ENCODE measurements at places on chromosomes 5 and 9.

DNA sequence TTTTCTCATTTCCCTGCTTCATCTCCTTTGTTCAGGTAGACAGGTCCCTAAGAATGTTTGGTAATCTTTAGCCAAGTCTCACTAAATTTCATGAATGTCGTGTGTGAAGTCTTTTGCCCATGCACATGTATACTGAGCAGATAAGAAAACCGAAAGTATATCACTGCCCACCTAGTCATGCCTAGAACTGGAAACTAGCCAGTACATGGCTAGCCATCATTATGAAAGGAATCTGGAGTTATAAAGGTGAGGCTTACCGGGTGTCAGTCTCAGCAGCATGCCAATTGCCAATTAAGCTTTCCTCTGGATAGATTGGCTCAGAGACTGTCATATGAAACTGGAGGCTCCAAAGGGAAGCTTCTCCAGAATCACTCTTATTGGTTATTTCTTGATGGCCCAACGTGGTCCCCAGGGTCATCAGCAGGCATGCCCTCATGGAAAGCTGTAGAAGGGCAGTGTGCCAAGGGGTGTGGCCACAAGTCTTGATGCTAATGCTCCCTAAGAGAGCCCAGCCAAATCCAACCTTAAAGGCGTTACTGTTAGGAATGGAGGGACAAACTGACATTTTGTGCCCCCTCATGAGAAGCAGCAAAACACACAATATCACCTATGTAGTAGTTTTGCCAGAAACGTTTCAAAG is 307.3 kb upstream of the PIK3R1 start:
- DNase-seq, result no peak

- DNase-seq, result no peak
These were observed 159.1 kb downstream of the LURAP1L start for GRCh38 chr9:12933957-12934356.

DNA sequence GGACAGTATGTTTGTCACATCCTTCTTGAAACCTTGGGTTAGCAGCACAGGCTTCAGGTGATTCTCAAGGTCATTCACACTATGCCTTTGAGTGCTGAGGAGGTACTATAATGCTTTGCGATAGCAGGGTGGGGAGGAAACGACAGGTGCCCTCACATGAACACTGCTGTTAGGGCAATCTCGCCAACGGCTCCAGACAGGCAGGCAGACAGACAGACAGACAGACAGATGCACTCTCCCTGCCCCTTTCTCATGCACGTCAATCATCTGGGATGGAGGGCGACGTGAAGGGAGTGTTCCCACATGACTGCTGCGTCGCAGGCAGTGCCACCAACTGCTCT is 82.9 kb downstream of the RAPGEF1 start:
- DNase-seq, result no peak

DNA sequence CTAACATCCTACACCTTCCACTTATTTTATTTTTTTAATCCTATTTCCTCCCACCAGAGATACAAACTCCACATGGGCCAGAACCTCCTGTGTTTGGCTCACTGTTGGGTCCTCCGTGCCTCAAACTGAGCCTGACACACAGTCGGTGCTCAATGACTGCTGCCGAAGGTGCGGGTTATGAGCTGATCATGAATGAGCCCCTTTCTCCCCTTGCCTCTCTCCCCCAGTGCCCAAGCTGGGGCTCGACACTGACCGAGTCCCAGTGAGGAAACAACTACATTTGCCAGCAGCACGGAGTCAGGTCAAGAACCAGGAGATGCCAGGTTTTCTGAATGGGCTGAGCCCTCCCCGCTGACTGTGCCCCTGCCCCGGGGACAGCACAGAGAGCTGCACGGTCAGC is 45.0 kb downstream of the SARDH start:
- DNase-seq, result no peak

- no peak for DNase-seq
These were observed 30.6 kb downstream of the MAP1B start for GRCh38 chr5:72137826-72138409.

GRCh38 chr9:130845901-130846481 is 10.9 kb downstream of the ABL1 start:
- no peak for DNase-seq

- no peak for DNase-seq
These were observed 72.7 kb upstream of the RANBP3L start for GRCh38 chr5:36374266-36374862.

DNA sequence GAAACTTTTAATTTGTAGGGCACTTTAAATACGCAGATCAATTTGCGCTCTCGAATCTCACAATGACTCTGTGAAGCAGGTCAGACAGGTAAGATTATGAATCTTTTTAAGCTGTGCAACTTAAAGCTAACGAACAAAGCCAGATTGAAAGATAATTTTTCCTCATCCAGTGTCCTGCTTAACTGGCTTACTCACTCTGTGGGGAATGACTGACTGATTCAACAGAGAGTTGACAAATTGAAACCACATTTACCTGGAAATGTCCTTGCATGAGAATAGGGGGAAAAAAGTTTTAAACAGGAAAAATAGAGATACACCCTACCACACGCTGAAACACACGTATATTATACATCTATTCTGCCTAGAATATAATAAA is 187.9 kb downstream of the MAN2A1 start:
- no peak for DNase-seq

DNA sequence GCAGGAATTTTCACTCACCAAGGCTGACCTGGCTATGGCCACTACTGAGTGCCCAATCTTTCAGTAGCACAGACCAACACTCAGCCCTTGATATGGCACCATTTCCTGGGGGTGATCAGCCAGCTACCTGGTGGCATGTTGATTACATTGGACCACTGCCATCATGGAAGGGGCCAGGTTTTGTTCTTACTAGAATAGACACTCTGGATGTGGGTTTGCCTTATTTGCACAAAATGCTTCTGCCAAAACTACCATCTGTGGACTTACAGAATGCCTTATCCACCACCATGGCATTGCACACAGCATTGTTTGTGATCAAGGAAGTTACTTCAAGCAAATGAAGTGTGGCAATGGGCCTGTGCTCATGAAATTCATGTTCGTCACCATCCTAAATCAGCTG is 69.7 kb upstream of the SH3GL2 start:
- DNase-seq, result no peak

DNA sequence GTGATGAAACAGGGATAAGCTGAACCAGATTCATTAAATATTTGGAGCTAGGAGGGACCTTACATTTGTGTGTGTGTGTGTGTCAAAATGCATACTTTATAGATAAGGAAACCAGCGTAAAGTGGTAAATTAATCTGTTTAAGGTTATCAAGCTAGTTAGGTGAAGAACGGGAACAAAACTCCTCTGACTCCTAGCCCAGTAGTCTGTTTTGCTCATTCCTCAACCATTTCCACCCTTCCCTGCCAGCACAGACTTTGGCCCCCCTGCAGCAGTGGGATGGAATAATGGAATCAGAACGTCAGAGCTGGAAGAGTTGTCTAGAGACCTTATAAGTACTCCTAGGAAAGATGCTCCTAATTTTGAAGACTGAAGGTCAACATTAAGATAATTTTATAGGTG is 6.5 kb downstream of the AGXT2 start:
- DNase-seq, result no peak

DNA sequence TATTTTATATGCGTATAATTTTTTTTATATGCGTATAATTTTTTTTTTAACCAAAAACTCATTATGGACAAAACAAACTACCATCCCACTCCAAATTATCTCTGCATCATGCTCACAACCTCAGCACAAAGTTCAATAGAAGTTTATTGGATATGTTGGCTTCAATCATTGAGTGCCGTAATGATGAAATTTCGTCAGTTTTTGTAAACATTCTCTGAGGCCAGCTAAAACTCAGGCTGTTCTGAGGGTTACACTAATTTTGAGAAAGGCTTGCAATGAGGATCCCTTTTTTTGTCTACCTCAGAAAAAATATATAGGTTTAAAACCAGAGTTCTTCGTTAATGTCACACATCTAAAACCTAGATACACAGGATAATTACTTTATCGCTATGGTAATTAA is 1253.2 kb downstream of the EFNA5 start:
- DNase-seq, result no peak

DNA sequence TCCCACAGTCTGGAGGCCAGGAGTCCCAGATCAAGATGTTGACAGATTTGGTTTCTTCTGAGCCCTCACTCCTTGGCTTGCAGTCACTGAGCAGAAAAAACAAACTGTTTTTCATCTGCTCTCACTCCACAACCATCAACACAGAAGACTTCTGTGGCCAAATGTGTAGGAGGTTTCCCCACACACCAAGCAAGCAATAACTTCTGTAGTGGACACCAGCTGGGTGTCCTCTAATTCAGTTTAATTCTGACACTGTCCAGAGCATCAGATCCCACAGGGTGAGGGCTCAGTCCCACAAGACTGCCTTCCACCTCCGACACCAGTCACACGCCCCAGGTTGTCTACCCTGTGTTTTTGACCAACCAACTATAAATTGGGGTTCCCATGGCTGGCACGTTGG is 209.9 kb downstream of the AOPEP start:
- DNase-seq, result no peak

- DNase-seq, result no peak
These were observed 271.2 kb downstream of the RASEF start for GRCh38 chr9:82791692-82792091.

DNA sequence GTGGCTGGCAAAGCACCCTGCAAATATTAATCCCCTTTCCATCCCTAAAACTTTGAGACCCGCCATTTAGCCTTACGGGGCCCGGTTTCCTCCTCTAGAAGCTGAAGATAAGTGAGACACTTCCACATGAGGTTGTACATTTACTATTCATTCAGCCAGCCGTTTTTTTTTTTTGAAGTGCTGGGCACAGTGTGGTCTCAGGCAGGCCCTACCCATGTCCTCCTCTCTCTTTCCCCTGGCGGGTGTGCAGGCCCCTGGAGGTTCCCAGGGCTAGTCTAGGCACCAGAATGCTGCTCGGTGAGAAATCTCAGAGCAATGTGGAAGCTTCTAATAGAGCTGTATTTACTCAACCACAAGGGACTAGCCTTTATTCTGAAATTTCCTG is 107.4 kb upstream of the LARP1 start:
- DNase-seq, result no peak

GRCh38 chr9:115262477-115262876 is 144.5 kb upstream of the TNC start:
- DNase-seq, result no peak

GRCh38 chr5:53359916-53360517 is 120.4 kb upstream of the FST start:
- DNase-seq, result no peak

- no peak for DNase-seq
These were observed 479.4 kb downstream of the TLR4 start for GRCh38 chr9:118183576-118183975.

- DNase-seq, result peak; percentile 68
These were observed 152.1 kb downstream of the FSTL4 start for GRCh38 chr5:133460172-133460758.

DNA sequence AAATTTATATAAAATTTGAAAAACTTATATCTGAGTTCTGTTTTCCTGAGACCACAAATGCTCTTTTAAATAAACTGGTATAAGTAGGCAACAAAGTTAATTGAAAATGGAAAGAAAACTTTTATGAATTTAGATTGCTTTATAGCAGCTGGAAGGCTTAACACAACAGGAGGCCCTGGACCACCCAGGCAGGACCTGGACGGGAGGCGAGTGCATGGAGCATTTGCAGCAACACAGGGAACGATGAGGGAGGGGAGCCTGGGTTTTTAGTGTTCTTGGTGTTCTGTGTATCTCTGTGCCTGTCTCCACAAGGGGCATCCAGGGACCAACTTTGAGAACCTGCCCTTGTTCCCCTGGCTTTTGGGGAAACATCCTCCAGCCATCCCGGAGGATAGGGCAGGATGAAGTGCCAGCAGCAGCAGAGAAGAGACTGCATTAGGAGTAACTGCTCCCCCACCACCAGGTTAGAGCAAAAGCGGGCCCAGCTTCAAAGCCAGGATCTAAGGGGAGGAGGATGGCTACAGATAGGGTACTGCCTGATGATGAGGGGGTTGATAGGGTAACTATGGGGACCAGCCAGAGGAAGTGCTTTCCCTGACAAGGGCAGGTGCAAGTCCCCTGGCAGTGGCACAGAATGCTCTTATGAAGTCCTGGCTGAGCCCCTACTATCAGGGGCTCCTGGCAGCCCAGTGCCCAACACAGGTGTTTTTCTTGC is 6.7 kb upstream of the SPATA31E1 start:
- no peak for DNase-seq

DNA sequence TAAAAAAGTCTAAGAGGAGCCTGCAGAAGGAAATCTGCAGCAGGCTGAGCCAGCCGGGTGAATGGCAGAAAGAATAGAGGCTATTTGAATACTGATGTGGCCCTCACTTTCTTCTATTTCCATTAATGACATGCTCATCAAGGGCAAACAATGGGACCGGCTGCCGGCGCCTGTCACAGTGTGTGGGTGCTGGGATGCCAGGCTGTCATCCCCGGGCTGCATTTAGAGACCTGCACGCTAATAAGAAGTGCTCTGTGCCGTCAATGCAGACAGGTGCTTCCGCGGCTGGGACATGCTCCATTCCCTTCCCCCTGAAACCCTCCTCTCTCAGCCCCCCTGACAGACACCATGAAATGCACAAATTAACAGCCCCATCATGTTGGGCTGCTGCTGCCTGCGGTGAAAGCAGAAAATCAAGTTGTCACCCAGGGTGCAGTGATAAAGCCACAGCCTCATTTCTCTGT is 217.7 kb upstream of the TBCA start:
- DNase-seq, result no peak

Data from HEK293T (cell line).